ENCODE measurements at places on chromosomes 13 and 19.
A peak's percentile ranks its signal among the peaks of the same experiment; 100 is the strongest.

- DNase-seq, result no peak
These were observed 4.2 kb upstream of the PDX1 start for GRCh38 chr13:27915301-27916207.

DNA sequence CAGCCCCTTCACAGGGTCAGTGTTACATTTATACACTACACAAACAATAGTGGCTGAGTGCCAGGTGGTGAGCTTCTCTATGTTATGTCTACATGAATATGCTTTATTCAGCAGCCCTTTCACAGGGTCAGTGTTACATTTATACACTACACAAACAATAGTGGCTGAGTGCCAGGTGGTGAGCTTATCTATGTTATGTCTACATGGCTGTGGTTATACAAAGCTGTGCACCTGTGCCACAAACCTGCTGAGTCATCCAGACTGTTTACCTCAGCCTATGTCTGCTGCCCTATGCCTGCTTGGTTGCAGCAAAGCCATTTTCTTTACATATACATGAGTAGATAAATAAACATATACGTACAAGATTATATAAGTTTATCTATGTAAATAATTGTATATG is 76.5 kb downstream of the ZNF726 start:
- DNase-seq, result no peak

DNA sequence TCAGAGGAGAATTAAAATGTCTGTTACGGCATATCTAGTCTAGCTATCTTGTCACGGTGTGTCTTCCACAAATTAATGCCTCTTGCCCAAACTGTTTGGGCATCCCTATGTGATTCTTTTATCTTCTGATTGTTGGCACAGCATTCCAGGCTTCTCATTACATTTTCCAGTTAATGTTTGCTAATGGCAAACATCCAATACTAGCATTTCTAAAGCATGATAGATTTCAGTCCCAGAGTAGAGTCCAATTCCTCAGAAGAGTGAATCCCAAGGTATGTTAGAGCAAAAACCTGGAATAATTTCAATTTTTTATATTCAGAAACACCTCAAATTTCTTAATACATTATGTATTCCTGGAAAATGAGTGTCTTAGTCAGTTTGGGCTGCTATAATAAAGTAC is 684.5 kb upstream of the SLITRK1 start:
- no peak for DNase-seq

DNA sequence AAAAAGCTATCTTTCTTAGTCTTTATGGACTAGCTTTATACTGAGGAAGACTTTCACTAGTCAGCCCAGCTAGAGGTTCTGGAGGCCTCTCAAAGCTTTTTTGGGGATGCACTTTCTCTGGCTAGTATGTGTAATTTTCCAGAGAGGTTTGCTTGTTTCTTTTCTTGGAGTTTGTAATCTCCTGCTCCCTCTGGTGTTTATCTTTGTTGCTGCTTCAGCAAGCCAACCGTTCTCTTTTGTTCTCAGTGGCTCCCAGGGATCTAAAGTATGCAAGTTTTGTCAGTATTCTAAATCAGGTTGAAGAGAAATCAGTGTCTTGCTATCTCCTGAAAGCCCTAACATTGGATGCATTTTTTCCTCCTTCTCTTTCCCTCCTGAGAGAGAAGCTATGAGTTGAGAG is 121.1 kb upstream of the MYO16 start:
- DNase-seq, result no peak

- no peak for DNase-seq
These were observed 418.8 kb downstream of the GPC5 start for GRCh38 chr13:91817250-91817649.

GRCh38 chr13:75603038-75603437 is 33.1 kb upstream of the LMO7 start:
- DNase-seq, result no peak

DNA sequence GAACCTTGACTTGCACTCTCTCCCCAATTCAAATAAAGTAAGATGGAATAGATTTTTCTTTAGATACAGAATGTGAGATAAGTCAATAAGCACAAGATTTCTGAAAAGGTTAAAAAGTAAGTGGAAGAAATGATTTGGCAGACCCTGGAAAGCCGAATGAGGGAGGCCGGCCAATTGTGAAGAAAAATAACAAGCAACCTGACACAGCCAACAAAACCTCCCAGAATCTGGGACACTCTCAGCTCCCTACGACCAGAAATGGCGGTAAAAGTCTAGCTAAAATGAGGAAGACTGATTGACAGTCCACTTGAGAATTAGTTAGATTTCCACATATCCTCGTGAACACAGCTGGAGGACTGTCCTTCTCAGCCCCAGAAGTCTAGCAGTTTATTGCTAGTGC is 85.4 kb downstream of the KLF12 start:
- no peak for DNase-seq

GRCh38 chr13:59680429-59681024 is 483.2 kb downstream of the DIAPH3 start:
- no peak for DNase-seq

DNA sequence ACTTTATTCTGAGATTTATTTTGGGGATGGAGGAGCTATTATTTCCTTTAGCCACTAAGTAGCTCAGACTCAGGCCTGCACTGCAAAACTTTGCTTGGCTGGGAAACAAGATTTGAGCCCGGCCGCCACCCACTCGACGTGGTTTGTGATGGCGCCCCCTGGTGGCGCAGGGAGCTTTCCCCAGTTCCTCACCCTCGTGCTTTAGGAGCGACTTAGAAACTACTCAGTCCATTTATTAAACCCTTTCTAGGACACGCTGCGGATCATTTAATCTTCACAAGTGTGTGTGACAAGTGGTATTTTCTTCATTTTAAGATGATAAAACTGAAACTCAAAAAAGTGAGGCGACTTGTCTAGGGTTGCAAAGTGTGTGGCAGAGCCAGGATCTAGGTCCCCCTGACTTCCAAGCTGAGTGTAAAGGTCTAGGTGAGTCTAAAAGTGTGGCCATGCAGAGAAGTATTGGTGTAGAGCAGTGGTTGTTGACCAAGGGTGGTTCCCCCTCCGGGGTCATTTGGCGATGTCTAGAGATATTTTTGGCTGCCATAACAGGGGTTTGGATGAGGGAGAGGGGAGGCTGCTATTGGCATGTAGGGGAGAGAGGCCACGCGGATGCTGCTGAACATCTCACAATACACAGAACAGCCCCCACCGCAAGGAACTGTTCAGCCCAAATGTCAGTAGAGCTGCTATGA is 2.2 kb downstream of the CXCL17 start:
- peak; percentile 82 for DNase-seq

DNA sequence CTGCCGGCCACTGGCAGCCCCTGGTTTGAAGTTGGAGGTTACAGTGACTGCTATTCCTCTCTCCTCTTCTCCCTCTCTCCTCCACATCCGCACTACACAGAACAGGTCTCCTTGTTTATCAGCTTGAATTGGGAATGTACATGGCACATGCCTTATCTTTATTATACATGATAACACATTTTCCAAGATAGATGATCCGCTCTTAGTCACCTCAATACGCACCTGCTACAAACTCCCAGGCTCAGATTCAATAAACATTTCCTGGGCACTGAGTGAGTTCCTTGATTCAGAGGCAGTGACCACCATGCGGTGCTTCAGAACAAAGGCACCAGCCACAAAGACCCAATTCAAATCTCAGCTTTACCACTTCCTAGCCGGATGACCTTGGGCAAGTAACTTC is 227.7 kb downstream of the TSHZ3 start:
- no peak for DNase-seq

DNA sequence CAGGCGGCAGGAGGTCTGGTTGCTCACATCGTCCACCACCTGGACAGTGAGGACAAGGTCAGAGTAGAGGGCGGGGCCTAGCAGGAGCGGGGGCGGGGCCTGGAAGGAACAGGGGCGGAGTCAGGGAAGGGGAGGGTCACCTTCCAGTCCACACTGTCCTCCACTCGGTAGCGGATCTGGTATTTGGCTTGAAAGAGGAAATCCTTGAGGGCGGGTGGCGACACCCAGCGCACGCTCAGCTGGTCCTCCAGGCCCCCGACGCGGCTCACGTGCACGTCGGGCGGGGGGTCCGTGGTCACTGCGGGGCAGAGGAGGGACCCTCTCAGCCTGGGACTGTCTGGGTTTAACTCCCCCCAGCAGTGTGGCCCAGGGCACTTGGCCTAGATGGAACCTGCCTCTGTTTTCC is 8.2 kb downstream of the REX1BD start:
- no peak for DNase-seq
